ENCODE measurements at places on chromosomes 1 and 21.

DNA sequence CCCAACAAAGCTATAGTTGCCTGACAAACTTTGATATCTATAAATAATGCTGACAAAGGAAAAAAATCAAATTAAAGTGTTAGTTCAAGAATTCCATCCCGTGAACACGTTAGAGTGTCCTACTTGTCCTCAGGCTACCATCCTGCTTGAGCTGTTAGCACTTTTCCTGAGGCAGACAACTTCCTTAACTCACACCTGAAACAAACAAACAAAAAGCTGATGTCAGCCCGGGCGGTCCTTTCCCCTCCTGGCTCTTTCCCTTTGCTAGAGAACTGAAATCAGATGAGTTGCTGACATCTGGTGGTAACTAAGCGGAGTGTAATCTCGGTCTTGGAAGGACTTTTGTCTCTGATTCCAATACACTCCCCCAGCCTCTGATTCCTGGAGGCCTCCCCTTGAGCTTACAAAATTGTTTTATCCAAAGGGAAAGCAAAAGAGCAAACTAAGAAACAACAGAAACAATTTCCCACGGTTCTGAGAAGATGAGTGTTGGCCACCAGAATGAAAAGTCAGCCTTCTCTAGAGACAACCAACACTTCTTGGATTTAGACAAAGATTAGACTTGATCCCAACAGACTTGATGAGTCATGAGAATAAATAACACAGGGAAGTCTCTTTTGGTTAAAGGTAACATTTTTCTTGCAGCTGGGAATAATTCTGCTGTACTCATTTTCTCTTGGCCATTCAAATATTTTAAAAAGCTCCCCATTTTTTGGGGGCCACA lies 135.4 kb downstream of the PROX1 start:
- DNase-seq, result no peak

GRCh38 chr1:82995951-82996350 lies 1003.0 kb downstream of the TTLL7 start:
- DNase-seq, result no peak

DNA sequence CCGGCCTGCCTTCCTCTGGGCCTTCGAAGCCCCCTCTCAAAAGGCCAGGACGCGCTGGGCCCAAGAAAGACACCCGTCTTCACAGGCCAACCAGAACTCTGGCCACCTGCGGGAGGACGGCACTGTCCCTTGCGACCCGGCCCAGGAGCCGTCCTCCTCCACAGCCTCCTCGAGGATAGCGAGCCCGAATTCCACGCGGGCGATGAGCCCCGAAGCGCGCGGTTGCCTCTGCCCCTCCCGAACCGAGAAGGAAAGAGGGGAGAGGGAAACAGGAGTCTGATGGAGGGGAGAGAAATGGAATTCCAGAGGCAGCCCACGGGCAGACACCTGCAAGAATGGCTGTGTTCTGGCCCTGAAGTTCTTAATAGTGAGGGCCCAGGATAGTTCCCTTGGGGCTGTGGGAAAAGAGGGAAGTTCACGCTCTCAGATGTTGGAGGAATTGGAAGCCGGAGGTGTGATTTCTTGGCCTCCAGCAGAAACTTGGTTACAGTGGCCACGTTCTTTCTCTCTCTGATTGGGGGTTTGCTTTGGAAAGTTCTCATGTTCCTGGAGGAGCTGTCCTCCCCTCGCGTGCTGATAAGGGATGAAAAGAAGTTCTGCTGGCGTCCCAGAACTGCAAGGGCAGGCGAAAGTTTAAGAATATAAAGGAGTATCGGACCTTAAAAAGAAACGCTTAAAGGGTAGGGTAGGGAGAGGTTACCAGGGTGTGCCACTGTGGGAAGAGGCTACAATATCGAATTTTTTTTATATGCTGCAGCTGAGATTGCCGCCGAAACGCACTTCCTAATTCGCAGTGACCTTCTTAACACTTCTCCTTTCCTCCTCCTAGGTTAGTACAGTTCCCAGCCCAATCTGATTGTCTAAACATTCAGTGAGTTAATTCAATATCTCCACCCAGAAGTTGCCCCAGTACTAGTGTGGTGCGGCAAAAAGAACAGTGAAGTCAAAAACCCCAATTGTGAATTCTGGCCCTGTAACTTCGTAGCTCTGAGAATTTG lies 5.8 kb upstream of the SLC44A5 start:
- DNase-seq, result no peak

DNA sequence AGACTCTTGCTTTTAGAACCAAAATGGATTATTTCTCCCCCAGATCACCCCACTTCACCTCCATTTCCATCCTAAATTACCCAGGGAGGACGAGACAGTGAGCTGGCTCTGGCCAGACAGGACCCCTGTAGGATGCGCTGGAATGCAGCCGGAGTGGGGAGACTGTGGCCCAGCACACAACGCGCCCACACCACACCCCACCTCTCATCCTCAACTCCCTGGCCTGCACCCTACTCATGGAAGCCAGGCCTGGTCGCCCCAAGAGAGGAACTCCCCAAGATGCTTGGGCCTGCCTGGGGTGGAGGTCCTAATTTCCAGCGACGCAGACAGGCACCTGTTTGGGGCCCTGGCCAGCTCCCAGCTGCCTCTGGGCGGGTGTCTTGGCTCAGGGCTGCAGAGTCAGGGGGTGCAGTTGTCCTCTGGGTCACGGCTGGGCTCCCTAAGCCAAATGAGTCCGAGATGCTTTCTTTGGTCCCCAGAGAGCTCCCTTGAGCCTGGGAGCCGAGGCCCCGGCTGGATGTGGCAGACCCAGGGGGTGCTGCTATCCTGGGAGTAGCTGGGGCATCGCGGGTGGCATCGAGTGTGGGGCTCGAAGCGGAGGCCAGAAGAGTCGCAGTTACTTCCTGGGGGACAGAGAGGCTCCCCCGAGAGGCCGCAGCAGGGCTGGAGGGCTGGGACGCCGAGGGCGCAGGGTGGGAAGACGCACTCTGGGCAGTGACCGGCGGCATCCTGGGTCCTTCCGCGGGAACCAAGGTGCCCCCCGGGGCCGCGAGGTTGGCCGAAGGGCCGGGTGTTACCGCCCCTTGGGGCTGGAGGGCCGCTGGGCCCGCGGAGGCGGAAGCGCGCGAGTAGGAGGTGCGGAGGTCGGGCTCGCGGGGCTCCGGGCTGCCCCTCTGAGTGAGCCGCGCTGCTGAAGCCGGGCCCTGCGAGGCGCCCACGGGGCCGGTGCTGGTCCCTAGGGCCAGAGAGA lies 10.4 kb downstream of the CLEC20A start:
- DNase-seq, result no peak

DNA sequence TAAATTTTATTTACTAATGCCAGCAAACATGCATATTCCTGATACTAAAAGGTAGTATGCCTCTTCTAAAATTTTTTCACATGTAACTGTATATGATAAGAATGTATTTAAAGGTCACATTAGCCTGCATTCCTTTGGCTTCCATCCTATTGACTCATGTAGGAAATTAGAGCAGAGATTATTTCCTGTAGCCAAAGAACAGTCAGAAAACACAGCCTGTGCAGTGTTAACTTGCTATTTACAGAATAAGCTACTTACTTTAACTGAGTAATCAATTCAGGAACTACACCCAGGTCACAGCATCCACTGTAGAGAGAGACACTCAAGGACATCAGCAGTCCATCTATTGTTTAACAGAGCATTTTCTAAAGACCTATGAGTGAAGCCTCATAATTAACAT lies 154.5 kb upstream of the ADGRL4 start:
- no peak for DNase-seq

DNA sequence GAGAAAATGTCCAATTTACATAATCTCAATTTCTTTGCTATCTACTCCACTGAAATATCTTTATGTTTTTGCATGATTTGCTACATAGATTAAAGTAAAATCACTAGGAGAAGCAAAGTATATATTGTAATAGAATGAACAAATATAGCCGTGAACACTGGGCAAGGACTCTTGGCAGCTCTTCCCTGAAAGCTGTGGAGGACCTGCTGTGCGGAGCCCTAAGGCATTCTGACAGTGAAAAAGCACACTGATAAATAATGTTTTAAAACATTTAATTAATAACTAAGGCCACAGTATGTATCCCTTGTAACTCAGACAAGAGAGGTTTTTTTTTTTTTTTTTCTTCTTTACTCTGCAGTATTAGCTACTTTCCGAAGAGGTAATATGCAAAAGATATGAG lies 256.1 kb upstream of the DPYD start:
- DNase-seq, result no peak

DNA sequence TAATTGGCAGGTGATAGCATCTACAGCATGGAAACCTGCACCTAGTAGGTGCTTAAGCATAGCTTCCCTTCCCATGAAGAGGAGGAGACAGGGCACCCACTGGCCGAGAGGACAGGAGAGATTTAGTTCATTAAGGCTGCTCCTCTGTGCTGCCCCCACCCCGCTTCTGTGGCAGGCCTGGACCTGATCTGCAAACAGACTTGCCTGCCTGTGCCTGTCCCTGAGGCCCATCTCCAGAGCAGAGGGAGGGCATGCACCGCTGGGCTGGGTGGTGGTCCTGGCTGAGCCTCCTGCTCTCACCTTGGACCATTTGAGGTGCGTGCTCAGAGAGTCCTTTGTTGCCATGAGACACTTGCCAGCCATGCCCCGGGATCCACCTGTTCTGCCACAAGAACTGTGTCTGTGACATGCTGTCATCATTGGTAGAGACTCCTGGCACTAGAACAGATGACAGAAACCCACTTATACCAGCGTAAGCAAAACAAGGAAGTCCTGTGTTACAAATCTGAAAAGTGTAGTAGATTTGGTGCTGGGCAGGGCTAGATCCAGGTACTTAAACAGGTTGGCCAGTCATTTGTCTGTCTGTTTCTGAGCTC lies 55.6 kb downstream of the PTPRF start:
- DNase-seq, result no peak

- no peak for DNase-seq
Measured at GRCh38 chr1:114199017-114199594, 45.4 kb upstream of the SYT6 start.

DNA sequence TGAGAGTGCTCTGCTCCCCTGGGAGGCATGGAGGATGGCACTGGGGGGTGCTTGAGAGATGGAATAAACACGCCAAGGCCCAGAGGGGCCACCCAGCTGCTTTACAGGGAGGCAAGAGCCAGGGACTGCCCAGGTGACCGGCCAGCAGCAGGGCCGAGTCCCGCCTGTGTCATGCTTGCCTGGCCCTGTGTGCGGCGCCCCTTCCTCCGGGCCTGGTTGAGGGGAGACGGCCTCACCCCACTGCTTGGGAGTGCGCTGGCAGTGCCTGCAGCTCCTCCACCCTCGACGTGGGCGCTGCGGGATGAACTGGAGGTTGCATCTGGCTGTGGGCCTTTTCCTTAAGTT lies 33.1 kb upstream of the COL6A2 start:
- no peak for DNase-seq

- no peak for DNase-seq
Measured at GRCh38 chr1:41241354-41241748, 755 bp downstream of the SCMH1 start.

- DNase-seq, result no peak
Measured at GRCh38 chr1:32753532-32754316, 51.2 kb upstream of the SYNC start.

DNA sequence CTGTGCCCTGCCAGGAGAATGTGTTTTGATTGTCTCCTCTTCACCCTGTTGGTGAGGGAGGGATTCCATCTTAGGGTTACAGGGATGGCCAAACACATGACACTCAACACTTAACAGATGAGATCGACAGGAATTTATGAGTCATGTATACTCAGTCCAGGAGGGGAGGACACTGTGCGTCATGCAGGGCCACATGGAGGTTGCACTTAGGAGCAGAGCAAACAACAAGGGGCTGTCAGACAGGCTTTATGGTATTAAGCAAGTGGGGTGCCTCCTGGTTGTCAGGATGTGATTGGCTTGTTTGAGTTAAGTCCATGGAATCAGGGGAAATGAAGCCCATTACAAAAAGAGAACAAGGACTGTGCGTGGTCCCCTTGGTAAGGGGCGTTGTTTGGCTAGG lies 26.9 kb downstream of the EDARADD start:
- DNase-seq, result no peak

DNA sequence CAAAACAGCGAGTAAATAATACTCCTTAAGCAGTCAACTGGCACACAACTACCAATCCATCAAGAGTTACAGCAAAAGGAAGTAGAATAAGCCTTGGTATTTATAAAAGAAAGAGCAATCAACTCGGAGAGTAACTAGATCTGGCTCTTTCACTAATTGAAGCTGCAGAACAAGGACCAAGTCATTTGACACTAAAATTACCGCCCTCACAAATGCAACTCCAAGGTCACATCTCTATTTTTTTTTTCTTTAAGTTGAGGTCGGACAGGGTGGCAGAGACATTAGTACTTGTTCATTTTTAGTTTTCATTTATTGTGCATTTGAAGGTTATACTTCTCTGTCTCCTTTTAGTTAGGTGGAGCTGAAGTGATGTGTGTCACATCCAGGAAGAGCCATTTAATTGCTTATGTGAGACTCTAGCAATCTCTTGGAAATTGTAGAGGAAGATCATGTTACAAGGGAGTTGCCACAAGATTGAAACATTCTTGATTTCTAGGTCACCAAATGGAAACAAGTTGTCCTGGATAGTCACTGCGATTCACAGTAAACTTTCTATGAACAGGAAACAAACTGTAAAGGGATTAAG lies 138.1 kb upstream of the ADAMTS5 start:
- DNase-seq, result no peak

DNA sequence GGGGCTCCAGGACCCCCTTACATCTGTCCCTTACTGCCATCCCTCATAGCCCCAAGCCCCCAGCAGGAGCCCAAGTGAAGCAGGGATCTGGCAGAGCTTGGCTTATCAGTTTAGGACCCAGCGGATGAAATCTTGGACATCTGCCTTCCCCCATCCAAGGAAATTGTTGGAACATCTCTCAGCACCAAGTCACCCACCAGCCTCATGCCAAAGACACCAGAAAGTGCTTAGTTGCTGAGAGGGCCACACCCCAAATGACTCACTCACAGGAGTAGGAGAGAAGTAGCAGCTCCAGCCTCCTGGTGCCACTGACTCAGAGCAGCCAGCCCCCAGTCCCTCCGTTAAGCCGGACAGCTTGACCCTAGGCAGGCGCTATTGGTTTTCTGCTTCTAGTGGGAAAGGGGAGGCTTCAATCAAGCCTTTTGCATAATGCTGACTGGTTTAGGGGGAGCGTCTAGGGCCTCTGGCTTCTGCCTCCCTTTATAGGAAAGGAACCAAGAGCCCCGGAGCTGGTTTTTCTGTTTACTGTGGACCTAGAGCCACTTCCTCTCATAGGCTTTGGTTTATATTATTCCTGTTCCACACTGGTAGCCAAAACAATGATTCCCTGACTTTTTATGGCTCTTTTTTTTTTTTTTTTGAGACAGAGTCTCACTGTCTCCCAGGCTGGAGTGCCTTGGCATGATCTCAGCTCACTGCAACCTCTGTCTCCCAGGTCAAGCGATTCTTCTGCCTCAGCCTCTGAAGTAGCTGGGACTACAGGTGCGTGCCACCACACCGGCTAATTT lies 114.2 kb upstream of the IPO9 start:
- DNase-seq, result peak; percentile 55

DNA sequence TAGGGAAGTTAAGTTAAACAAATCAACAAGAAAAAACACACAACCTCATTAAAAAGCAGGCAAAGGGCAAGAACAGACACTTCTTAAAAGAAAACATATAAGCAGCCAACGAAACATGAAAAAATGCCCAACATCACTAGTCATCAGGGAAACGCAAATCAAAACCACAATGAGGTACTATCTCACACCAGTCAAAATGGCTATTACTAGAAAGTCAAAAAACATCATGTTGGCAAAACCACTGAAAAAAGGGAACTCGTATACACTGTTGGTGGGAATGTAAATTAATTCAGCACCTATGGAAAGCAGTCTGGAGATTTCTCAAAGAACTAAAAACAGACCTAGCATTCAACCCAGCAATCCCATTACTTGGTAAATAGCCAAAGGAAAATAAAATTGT lies 51.1 kb downstream of the HSF2BP start:
- DNase-seq, result no peak

All from omental fat pad (tissue), 4 donors.